NCI-H1436 (cell line): ENCODE measurements at places on chromosomes 6 and 20.

DNA sequence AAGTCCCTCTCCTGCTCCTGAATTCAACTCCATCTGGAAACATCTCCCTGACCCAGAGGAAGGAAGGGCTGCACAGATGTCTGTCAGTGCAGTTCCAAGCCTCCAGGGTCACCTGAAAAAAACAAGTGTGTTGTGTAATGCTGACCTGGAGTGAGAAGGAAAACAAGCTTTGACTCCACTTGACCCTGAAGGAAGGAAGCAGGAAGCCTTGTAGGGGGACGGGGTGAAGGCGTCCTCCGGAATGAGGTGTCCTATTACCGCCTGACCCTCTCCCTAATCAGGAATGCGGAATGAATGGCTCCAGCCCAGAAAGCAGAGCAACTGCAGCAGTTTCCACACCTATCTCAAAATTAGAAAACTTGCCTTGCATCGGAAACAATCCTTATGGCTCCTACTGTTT is 13.9 kb upstream of the ADGRF5 start:
- DNase-seq: no peak

DNA sequence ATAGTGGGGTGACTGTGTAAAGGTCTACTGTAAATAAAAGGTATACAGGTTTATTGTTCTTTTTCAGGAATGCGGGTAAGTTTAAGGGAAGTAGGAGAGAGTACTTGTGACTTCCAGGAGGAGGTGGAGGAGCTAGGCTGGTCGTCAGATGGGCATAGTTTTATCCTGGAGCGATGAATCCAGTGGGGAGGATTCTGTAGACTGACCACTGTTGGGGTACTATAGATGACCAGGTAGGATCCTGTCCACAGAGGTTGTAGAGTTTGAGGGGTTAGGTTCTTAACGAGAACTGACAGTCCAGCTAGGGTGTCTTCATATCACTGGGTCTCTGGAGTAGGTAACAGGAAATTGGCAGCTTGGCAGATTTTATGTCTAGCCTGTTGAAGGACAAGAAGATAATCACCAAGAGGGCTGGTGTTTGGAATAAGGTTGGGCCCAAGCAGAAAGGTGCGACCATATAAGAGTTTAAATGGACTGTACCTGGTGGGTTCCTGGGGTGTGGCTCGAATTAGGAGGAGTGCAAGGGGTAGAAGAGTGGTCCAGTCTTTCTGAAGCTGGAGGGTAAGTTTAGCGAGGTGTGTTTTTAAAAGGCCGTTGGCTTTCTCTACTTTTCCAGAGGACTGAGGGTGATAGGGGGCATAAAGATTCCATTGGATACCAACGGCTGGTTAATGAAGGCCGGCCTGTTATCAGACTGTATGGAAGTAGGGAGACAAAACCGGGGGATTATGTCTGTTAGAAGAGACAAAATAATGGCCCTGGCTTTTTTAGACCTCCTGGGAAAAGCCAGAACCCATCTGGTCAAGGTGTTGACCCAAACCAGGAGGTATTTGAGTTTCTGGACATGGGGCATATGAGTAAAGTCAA is 751.3 kb upstream of the ADGRB3 start:
- DNase-seq: no peak

DNA sequence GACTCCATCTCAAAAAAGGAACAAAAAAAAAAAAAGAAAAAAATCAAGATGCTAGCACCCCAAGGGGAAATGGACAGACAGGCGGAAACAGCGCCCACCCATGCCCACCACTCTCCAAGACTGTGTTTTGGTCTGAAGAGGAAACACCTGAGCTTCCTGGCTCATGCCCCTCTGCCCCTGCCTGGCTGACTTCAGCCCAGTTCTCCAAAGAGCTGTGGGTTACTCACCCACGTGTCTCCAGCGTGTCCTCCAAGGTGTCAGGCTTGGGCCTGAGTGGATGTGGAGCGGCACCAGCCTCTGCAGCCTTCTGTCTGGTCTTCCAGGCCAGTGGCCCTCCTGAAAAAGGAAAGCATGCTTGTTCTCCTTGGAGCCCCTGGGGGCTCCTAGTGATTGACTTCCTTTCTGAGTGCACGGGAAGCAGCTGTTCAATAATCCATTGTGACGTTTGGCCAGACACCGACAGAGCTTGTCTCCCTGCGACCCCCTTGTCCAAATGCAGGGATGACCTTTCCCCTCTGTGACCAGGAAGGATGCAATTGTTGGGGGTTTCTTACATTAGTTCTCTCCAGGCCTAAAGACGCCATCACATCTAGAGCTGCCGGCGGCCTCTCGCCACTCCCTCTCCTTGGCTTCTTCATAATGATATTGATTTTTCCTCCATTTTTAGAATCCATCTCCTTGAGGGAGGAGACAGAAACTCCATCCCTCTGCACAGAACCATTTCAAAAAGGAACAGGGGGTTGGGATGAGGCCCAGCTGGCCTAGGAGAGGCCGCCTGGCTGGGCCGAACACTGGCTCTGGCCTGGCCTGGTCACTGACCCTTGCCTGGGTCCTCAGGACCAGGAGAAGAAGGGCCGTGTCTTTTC is 58.4 kb downstream of the ADNP start:
- no peak for DNase-seq

- no peak for DNase-seq
These were observed 18.9 kb downstream of the VPS52 start for GRCh38 chr6:33252759-33253158.

- no peak for DNase-seq
These were observed 697.6 kb downstream of the HACE1 start for GRCh38 chr6:104162036-104162669.

DNA sequence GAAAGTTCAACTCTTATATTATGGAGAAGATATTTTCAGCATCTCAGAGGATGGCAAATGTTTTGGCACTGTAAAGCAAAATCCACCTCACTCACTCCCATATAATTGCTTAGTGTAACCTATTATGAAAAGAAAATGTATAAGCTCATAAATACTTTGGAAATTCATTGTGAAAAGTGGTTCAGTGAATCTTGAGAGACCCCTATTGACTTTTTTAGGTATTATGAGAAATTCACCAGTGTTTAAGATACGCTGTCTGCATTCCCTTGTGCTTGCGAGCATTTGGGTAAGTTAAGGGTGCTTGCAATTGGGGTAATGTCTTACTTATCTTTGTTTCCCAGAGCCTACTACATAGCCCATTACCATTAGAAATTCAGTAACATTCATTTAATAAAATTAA is 66.3 kb upstream of the BMP5 start:
- DNase-seq: no peak

DNA sequence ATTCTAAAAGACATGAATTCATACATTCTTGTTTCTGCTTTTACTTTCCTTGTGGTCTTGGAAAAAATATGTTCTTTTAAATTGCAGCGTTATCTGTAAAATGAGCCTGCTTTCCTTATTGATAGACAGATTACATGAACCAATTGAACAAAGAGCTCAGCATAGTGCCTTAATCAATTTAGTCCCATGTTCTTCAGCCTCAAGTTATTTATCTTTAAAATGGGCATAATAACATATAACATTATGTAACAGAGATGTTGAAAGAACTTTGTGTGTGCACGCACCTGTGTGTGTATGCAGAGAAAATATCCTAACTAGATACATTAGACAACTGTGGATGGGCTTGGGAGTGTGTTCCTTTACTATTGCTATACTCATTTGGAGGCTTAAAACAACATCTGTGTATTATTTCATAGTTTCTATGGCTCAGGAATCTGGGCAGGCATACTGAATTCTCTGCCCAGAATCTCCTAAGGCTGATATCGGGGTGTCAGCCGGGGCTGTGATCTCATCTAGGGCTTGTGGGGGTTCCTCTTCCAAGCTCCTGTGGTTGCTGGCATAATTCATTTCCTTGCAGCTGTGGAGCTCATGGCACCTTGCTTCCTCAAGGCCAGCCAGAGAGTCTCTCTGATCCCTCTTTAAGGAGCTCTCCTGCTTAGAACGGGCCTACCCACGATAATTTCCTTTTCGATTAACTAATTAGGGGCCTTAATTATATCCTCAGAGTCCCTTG is 194.1 kb downstream of the ARID1B start:
- no peak for DNase-seq

DNA sequence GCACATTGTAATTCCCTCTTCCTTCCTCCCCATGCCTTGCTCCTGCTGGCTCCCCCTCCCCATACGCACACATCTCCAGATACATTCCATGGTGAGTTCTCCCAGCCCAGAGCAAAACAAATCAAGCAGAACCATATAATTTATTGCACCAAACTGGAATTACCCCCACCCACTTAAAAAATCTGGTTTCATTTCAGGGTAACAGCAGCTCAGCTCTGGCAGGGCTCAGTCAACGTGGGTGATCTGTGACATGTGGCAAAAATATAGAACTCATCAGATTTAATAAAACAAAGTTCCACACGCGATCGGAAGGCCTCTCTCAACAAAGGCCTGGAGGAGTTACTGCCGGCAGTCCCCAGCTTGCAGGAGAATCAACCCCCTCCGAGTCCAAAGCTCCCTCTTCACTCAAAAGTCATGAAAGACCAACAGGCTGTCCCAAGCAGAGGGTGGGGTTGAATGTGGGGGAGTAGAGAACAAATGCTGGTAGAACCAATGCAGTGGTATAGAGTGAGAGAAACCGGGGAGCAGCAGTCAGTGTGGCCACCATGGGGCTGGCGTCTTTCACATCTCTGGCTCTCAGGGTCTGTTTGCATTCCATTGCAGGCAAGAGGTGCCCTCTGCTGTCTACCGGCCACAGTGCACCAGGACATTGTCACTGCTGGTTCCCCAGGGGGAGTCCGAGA is 323.3 kb upstream of the NT5E start:
- DNase-seq: no peak

- DNase-seq: no peak
These were observed 156.1 kb upstream of the AGPAT4 start for GRCh38 chr6:161429921-161430490.

DNA sequence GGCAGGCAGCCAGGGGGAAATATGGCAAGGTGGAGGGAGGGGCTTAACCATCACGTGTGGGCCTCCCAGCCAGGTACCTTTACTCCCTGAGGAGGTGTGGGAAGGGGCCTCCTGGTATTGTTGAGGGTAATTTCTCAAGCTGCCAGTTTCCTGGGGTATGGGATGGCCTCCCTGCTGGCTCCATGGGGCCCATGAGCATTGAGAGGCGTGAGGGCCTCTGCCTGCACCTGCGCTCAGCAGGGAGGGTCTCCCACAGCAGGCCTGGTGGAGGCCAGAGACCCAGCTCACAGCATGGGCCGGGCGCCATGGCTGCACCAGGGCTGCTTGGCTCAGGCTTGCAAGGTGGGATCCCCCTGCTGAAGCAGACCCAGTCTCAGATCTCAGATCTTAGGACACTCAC is 113.0 kb downstream of the GRM4 start:
- no peak for DNase-seq

DNA sequence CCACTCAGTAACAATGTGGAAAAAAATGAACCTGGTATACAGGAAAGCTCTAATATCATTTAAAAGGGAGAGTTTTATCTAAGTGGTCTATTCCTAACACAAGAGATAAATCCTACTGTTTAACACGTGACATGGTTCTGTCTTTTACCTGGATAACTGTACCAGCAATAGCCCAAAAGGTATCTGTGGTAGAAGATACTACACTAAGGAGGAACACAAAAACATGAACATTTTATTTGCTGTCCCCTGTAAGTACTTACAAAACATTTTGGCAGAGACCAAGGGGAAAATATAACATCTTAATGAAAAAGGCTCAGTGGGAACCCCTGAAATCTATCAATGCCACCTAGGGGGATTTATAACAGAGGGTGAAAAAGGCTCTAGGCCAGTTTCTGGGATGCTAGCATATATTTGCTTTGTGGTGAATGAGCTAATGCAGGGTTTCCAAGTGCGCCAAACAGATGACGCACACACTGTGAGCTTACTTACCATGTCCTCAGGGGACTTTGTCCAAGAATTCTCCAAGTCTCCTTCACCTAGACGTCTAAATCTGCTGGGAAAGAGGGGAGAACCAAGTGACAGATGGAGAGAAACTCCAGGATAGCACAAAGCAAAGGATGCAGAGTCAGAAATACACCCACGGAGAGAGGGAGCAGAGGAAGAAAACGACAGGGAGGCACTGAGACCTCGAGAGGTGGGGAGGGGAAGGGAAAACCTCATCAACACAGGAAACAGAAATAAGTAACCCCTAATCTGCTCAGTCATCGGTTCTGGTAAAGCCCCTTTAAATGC is 147.9 kb upstream of the PRND start:
- DNase-seq: no peak

GRCh38 chr6:40535819-40536380 is 51.3 kb downstream of the LRFN2 start:
- no peak for DNase-seq

GRCh38 chr6:89353702-89354392 is 1.3 kb upstream of the UBE2J1 start:
- DNase-seq: peak; percentile 90

GRCh38 chr6:169227116-169227515 is 26.5 kb downstream of the THBS2 start:
- no peak for DNase-seq

- DNase-seq: no peak
These were observed 130.0 kb upstream of the SGK1 start for GRCh38 chr6:134447883-134448387.

DNA sequence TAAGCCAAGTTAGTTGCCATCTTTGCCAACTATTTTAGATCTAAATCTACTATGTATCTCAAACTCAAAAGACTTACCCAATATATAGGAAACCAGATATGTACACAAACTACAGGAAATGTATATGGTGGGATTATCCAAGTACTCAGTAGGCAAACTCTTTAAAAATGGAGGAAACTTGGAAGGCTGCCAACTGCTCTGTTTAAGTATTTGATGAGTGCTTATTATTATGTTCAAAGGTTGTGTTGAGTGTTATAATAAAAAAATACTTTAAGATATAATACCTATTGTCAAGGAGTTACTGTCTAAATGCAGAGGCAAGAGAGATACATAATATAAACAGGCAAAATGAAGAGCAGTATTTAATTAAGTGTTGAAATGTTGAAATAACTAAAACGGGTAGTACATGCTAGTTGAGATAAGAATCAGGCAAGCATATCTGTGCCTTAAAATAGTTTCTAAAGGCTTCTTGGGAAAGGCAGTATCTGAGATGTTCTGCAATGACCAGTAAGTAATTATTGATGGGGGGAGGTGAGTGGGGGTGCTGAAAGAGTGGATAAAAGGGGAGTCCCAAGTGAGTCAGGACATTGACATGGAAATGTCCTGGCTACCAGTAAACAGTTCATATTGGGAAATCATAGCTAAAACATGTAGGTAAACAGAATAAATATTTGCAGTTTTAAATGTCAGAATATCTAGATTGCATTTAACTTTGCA is 6.5 kb upstream of the DST start:
- no peak for DNase-seq

GRCh38 chr6:30172681-30173080 is 9.3 kb downstream of the TRIM15 start:
- no peak for DNase-seq
